Astrocyte of the hippocampus (primary cell): ENCODE measurements at places on chromosomes 4 and X.

DNA sequence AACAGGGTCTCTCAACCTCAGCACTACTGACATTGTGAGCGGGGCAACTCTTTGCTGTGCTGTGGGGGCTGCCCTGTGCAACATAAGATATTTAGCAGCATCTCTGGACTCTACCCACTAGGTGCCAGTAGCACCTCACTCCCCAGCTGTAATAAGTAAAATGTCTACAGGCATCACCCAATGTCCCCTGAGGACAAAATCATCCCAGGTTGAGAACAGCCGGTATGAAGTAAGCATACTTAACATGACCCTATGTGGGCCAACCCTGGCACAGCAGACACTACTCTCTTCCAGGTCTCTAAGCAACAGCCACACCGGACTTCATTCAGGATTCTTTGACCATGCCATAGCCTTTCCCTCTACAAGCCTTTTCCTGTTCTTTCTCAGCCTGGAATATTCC is 10.5 kb upstream of the MGST2 start:
- peak; percentile 67 for DNase-seq

DNA sequence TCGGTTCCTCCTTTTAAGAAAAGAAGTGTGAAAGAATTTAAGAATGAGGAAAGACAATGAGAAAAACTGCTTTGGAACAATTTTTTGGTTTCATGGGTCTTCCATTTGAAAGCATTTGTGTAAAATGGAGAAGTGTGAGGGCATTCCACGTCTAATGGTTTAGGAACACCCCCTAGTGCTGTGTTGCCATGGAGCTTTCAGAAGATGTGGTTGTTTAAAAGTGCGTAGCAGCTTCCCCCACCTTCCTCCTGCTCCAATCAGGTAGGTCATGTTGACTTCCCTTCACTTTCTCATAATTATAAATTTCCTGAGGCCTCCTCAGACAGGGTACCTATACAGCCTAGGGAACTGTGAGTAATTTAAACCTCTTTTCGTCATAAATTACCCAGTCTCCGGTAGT is 50.0 kb downstream of the UGT2B10 start:
- DNase-seq: no peak

GRCh38 chrX:149687991-149688390 is 23.9 kb upstream of the MAGEA11 start:
- no peak for DNase-seq

GRCh38 chr4:81565142-81565870 is 93.6 kb upstream of the RASGEF1B start:
- peak; percentile 35 for DNase-seq

GRCh38 chr4:1417522-1418390 is 11.5 kb upstream of the NKX1-1 start:
- no peak for DNase-seq

DNA sequence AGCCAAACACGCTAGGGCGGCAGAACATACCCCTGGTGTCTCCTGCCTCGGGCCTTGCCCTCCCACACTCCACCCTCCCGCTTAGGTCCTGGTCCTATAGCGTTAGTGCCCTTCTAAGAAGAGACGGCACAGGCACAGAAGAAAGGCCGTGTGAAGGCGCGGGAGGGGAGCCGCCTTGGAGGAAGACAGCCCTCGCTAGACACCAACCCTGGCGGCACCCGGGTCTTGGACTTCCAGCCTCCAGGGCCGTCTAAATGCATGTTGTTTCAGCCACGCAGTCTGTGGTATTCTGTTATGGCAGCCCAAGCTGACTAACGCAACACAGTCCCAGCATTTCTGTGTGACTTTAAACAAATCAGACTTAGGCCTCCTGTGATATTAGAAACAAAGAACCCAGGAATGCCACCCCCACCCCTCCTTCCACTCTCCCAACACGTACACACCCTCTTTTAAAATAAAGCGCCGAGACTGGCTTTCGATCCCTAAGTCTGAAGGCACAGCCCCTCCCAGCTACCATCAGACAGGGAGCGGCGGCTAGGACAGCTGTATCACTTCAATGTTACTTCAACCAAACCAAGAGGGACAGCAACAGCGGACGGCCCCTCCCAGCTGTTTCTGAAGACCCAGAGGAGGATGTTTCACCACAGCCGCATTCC is 128.0 kb downstream of the AFAP1 start:
- peak; percentile 44 for DNase-seq

DNA sequence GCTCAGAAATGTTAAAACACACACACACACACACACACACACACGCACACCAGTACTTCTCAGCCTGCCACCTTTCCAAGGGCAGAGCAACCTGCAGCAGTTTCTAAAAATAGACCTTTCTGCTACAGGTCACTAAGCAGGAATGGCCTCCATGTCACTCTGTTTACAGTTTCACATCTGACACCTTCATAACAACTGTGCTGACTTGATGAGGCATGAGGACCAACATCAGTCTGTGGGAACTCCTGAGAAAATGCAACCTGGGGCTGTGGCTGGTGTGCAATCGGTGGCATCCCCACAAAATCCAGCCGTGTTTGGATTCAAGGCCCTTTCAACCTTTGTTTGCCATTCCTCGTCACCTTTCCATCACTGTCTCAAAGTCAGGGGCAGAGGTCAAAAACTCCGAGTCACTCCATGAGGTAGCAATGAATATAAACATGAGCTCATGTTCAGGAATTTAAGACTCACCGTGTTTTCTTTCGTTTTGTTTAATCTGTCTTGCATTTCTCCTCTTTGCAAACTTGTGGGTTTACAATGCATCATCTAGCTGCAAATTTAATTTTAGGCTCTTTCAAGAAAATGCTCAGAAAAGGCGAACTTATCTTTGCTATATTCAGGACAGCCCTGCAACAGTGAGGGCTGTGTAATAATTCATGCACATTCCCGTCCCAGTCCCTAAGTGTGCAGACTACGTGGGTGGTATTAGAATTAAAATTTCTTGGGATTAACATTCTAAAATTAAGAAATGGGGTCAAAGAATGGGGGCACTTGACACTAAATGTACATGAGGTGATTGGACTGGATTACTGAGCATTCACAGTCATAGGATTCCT is 135.3 kb downstream of the SHROOM3 start:
- peak; percentile 75 for DNase-seq

DNA sequence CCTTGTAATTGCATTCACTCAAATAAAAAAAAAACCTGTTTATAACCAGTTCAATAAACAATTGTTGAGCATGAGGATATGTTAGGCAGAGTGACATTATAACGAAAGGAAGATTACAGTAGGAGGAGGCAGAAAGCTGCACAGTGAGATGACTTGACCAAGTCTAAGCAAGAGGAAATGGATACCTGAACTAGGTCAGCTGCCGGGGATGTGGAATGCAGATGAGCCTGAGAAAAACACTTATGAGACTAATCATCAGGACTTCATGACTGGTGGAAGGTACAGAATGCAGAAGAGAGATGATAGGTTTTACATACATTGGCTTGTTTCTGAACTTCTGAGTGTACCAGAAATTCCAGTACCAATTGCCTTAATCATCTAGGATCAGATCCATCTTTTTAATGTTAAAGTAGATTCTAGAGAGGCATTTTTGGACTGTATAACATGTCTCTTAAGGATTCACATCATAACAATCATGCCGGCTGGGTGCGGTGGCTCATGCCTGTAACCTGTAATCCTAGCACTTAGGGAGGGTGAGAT is 208.1 kb upstream of the PPP3CA start:
- DNase-seq: no peak
